Activated CD4-positive, CD25-positive, alpha-beta regulatory T cell treated with anti-CD3 and anti-CD28 coated beads, Interleukin-2, amount 50 U/mL, for 24 hours (primary cell): ENCODE measurements at places on chromosomes 1 and 21.

GRCh38 chr1:34657849-34658248 lies 97.0 kb upstream of the GJB5 start:
- no peak for ATAC-seq

DNA sequence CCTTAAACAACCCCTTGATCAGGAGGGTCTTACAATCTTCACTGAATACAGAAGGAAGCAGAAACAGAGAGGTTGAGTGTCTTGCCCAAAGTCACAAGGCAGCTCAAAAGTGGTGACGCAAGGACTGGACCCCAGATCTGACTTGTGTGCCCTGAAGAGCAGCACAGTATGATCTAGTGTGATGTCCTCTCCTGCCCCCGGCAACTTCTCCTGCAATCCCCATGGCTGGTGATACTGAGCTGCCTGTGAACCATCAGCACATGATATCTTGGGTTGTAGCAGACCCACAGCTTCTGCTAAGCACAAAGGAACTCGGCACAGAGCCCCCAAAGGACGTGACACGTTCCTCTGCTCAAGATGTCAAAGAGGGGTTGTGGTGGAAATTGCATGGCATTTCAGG lies 51.2 kb upstream of the EDN2 start:
- ATAC-seq = no peak

- no peak for ATAC-seq
Observed at GRCh38 chr1:62448221-62448933, 11.5 kb downstream of the USP1 start.

DNA sequence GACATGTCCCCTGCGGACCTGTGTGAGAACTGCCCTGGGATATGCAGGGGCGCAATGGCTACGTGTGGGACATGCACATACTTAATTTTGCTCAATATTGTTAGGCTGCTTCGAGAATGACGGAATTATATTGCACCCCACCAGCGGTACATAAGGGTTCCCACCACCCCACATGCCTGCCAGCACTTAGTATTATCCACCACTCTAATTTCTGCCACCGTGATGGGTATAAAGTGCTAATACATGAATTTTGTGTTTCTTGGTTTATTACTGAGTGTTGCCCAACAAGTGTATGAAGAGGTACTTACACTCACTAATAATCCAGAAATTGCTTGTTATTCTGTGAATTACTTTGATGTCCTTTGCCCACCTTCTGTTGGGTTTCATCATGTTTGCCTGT lies 52.1 kb upstream of the ACOT11 start:
- ATAC-seq = no peak

GRCh38 chr1:57218487-57219079 lies 205.3 kb downstream of the DAB1 start:
- no peak for ATAC-seq

GRCh38 chr1:35049116-35049515 lies 17.4 kb upstream of the ZMYM6 start:
- no peak for ATAC-seq

DNA sequence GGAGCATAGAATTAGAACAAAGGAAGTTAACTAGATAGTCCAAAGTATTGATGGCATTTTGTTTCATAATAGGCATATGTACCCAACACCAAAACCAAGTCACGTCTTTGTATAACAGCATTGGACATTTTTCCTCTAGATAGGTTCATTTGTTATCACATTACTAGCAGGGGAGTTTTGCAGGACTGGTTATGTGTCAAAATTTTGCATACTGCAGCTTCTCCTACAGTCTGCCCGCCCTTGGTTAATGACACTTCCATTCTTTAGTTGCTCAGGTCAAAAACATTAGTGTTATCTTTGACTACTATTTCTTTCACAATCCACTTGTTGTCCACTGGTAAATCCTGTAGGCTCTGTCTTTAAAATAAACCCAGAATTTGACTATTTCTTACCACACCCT lies 8.9 kb downstream of the CAPZA1 start:
- ATAC-seq = no peak

- ATAC-seq = peak; percentile 56
Observed at GRCh38 chr1:225962440-225962975, 21.5 kb upstream of the LEFTY2 start.

GRCh38 chr1:171366085-171366484 lies 52.1 kb downstream of the FMO4 start:
- ATAC-seq = no peak

DNA sequence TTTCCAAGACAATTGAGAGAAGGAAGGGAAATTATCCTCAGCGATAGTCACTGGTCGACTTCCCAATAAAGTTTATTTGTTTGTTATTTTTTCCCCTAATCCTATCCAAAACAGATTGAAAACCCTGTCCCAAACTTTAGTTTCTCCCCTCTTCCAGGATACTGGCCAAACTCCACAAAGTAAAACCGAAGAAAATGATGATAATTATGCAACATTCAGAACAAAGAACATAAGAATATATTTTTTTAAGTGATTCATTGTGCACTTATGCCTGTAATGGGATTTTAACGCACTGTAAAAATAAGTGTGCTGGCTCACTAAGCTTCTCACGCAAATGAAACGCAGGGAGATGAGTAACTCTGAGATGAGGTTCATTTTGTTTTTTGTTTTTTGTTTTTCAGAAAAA lies 6.0 kb downstream of the GLIS1 start:
- ATAC-seq = no peak

GRCh38 chr1:11823366-11824137 lies 17.6 kb downstream of the CLCN6 start:
- no peak for ATAC-seq

DNA sequence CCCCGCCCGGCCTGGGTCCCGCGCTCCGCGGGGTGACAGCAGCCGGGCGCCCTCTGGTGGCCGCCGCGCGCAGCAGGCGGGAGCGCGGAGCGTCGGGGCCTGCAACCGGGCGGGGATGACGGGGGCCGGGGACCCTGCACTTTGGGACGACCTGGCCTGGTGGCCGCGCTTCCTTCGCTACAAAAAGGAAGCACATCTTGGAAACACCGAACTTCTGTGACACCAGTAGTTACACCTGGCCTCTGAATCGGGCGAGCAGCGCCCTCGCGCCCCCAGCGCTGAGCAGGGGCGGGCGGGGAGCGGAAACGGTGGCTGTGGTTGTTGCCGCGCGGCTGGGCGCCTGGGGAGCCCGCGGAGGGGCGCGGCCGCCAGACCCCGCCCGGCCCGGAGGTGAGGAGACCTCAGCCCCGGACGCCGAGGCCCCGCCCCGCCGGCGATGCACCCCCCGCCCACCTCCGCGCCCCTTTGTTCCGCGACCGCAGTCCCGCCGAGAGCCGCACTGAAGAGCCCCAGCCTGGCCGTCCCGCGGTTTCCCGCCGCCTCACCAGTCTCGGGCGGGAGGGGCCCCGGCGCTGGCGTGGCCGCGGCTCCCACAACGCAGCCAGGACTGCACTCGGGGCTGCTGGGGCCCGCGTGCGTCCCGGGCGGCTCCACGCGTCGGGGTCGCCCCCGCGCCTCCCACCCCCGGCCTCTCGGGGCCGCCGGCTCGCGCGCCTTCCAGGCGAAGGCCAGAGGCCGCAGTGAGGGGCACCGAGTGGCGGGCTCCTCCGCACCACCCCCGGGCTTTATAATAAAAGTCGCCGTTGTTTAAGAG lies 59.3 kb downstream of the H3-3A start:
- peak; percentile 78 for ATAC-seq

DNA sequence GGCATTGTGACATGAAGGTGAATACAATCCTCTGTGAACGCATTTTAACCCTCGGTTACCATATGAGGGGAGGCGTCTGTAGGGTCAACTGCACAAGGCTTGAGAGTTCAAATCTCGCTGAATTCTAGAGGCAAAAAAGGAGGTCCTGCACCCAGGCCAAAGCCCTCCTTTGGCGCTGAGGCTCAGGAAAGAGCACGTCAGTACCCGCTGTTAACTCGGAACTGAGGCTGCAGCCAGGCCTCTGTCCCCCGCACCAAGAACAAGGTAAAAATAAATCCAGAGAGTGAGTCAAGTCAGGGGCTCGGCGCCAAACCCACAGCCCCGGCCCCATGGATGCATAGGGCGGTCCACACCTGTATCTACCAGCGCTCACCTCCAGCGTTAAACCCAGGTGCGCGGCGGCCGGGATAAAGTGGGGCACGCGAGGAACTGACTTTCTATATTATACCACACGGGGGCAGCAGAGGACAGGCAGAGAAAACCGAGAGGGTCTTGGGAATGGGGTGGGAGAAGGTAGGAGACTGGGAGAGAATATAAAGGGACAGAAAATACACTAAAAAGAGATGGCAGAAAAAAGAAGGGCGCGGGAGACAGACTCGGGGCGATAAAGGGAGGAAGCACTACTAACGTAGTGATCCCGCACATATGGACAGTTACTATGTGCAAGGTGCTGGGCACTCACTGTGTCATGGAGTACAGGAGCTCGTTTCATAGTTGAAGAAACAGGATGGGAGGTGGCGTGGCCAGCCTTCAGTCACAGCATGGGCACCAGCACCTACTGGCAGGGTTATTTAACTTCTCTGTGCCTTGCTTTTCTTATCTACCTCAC lies 54.9 kb downstream of the DMRTA2 start:
- no peak for ATAC-seq

DNA sequence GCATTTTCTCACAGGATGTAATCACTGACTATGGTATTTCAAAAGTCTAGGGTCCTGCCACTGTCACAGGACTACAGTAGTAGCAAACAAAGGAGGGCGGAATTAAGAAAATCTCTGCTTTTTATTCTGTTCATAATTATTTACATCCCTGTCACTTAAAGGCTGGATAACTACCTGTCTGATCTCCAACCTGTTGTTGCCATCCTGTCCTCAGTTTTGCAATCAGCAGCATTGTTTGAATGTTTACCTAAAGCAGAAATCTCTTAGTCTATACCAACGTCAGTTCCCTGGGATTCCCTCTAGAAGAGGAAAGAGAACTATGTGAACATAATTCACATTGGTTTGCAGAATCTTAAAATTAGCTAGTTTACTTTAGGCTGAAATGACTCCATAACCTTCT lies 218.5 kb downstream of the PBX1 start:
- ATAC-seq = no peak

DNA sequence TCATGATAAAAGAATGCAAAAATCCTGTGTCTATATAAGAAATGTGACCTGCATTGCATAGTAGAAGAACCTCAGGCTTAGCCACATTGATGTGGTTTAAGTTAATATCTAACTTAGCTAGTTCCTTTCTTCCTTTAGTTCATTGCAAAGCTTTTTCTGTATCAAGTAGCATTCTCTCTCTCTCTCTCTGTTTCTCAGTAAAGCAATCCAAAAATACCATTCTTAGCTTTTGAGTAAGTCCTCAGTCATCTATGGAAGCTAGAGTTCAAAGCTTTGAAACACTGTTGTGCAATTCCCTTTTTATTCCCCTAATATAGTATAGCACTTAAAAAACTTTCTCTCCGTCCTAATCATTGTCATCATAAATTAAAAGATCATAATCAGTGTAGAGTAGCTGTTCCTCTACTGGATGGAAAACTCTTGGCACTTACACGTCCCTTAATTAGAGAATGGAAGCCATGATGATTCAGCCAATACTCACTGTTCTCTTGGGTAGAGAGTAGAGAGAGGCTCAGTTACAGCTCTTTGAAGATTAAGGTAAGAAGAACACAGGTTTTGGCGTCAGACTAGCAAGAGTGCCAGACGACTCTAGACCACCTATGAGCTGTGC lies 350.3 kb upstream of the LYPLAL1 start:
- no peak for ATAC-seq

DNA sequence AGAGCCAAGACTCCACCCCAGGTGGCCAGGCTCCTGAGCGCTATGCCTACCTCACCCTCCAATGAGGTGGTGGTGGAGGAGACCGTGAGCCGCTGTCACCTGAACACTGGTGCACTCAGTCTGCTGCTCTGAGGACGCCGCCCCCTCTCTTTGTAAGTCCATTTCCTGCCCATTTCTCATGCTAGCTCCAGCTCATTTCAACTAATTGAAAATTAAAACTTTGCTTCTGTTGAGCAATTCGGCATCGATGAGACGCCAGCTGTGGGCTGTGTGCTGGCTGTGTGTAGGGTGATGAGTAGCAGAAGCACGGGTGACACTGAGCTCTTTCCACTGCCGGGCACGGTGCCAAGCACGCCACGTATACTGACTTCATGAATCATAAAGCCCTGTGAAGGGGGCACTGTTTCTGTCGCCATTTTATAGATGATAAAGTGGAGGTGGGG lies 11.2 kb downstream of the TNFRSF1B start:
- peak; percentile 77 for ATAC-seq

GRCh38 chr1:2463396-2463795 lies 12.7 kb upstream of the PLCH2 start:
- no peak for ATAC-seq

DNA sequence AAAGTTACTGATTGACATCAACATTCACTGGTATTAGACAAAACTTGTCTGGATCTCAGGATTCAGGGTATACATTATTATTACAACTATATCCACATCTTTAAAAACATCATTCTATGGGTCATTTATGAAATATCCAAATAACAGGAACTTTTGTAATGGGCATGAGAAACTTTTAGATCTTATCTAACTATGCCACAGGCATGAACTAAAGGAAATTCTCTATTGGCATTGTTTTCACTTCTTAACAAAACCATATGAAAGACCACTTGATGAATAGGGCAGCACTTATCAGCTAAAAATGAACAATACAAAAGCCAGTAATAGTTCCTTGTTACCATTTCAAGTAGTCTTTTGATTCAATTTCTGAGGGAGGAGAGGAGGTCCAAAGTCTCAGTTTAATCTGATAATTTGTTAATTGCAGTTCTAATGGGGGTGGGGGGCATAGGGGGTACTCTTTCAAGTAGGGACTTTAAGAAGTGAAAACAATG lies 30.8 kb upstream of the CPLANE2 start:
- no peak for ATAC-seq

GRCh38 chr1:44805311-44806024 lies 1.7 kb downstream of the DYNLT4 start:
- no peak for ATAC-seq

GRCh38 chr21:34795548-34796180 lies 126.9 kb downstream of the CLIC6 start:
- ATAC-seq = no peak

GRCh38 chr1:23035823-23036452 lies 16.7 kb downstream of the KDM1A start:
- no peak for ATAC-seq

- ATAC-seq = no peak
Observed at GRCh38 chr1:169499807-169500206, 14.1 kb upstream of the SLC19A2 start.

DNA sequence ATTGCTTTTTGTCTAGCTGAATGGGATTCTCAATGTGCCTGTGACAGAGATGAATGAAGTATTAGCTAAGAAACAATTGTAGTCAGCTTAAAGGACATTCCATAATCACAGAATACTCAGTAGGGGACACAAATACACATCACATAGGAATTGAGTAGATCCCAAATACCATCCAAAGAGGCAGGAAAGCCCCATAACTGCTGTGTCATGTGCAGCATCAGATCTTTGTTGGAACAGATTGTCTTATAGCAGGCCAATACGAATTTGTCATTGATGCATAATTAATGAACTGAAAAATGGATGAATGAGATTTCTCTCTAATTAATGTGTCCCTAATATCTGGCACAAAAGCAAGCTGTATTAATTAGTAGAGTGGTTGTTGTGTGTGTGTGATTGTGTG lies 82.3 kb upstream of the S1PR1 start:
- ATAC-seq = no peak

GRCh38 chr1:27571439-27572018 lies 32.4 kb downstream of the AHDC1 start:
- no peak for ATAC-seq

GRCh38 chr21:46340998-46341397 lies 17.0 kb downstream of the PCNT start:
- no peak for ATAC-seq
